ENCODE measurements at places on chromosomes 11 and 22.

DNA sequence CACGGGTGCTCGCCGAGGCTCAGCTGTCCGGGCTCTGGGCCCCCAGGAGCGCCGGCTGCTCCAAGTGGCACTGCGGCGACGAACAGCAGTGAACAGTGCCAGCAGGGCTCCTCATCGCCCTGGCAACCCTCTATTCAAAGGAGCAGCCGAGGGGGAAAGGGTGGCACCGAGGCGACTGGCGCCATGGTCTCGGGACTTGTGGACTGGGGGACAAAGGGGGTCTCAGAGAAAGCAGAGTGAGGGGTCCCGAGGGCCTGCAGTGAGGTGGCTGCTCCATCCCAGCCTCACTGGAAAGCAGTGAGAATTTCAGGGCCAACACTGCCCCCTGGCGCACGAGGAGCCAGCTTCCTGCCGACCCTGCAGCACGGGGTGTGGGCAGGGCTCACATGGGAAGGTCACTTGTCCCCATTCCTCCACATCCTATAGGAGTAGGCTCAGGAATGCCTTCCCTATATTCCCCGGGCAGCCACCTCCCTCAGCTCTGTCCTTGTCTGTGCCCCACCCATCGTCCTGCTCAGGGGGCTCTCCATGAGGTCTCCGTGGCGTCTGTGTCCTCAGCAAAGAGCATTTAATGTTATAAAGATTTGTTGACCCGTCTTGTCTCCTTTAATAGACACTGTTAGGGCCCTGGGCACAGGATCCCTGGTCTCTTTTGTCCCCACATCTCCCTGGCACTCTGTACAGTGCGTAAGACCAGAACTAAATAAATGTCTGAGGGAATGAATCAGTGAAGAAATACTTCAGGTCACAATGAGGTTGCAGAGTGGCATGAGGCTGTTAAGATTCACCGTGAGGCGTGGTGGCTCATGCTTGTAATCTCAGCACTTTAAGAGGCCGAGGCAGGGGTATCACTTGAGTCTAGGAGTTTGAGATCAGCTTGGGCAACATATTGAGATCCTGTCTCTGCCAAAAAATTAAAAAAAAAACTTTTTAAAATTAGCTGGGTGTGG, 26.4 kb downstream of the LRFN4 start:
- DNase-seq, result peak; percentile 72

DNA sequence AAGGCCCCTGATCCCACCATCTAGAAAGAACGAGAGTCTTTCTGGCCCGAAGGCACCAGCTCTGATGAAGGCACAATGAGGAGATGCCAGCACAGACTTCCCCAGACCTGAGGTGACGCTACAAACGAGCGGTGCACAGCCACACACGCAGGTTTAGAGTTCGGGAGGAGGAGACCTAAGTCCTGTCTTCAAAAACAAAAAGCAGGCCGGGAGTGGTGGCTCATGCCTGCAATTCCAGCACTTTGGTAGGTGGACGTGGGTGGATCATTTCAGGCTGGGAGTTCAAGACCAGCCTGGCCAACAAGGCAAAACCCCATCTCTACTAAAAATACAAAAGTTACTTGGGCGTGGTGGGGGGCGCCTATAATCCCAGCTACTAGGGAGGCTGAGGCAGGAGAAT, 9.5 kb downstream of the LTO1 start:
- DNase-seq, result no peak

- no peak for DNase-seq
Observed at GRCh38 chr11:68467201-68467834, 6.8 kb downstream of the PPP6R3 start.

GRCh38 chr11:78666675-78667160, 92.1 kb upstream of the NARS2 start:
- no peak for DNase-seq

DNA sequence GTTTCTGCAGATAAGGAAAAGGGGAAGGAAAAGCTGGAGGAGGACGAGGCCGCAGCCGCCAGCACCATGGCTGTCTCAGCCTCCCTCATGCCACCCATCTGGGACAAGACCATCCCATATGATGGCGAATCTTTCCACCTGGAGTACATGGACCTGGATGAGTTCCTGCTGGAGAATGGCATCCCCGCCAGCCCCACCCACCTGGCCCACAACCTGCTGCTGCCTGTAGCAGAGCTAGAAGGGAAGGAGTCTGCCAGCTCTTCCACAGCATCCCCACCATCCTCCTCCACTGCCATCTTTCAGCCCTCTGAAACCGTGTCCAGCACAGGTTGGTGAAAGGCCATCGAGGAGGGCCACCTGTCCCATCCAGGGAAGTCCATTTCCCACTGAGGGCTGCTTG, 5.6 kb downstream of the TEF start:
- DNase-seq, result no peak

- no peak for DNase-seq
Observed at GRCh38 chr11:120391854-120392253, 55.6 kb downstream of the ARHGEF12 start.

DNA sequence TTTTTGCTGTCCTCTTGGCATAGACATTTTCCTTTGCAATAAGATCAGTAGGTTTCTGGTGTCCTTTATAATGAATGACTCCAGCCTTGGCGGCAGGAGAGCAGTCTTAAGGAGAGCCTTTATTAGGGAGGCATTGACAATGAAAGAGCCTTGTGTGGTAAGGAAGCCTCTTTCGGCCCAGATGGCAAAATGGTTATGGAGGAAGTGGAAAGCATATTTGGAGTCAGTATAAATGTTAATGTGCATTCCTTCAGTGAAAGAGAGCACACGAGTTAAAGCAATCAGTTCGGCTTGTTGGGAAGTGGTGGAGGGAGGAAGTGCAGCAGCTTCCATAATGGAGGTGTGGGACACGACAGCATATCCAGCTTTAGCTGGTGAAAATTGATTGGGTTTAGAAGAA, 18.1 kb upstream of the ANO1 start:
- no peak for DNase-seq

GRCh38 chr11:78961937-78962701, 387.5 kb upstream of the NARS2 start:
- no peak for DNase-seq

GRCh38 chr11:35009191-35009943, 92.9 kb downstream of the PDHX start:
- DNase-seq, result no peak

DNA sequence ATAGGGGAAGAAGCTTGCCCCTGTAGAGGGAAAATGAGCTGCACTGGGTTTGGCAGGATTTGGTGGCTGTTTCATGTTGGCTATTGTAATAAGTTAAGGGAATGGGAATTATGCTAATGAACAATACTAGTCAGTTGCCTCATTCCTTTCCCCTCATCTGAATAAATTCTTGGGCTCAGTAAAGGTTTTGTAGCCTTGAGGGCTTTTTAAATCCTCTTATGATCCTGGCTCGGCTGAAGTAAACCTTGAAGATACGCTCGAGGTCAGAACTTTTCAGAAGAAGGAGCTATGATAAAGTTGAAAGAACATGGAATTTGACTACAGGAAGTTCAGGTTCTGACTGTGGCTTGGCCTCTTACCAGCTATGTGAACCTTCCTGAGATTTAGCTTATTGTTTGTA, 448.7 kb downstream of the RAB38 start:
- no peak for DNase-seq

DNA sequence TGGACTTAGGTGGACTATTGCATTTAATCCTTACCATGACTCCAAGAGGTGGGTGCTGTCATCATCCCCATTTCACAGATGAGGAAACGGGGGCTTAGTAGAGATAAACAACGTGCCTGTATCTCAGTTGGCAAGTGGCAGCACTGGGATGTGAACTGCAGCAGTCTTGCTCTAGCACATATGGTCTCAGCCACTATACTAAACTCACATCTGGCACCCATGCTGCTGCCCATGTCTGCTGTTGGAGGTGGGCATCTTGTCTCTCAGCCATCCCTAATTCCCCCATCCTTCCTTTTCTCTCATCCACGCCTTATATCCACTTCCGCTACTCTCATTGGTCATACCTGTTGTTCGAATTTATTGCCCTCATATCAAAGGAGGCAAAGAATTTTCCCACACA, 3.8 kb downstream of the PRG3 start:
- DNase-seq, result no peak

- no peak for DNase-seq
Observed at GRCh38 chr11:107789767-107790166, 68.8 kb downstream of the SLC35F2 start.

- DNase-seq, result no peak
Observed at GRCh38 chr11:47850337-47850736, 2.2 kb upstream of the NUP160 start.

- no peak for DNase-seq
Observed at GRCh38 chr22:20066617-20067383, 13.2 kb upstream of the DGCR8 start.

DNA sequence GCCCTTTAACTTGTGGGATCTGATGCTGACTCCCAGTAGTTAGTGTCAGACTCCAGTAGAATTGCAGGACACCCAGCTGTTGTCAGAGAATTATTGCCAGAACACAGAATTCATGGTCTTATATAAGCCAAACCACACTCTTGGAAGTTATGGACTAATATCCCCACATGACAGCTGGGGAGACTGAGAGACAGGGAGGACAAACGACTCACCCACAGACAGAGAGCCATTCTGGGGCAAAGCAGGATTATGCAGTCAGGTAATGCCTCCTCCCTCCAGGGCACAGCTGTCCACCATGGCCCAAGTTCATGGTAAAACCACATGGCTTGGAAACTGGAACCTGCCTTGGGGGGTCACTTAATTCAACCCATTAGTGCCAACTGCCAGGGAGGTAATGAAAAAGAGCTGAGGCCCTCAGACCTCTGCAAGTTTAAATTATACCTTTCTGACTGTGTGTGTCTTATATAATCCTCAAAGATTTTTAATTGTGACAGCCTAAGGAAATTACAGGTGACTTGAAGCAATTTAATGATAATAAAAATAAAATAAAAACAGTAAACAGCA, 299.5 kb downstream of the BUD13 start:
- no peak for DNase-seq

DNA sequence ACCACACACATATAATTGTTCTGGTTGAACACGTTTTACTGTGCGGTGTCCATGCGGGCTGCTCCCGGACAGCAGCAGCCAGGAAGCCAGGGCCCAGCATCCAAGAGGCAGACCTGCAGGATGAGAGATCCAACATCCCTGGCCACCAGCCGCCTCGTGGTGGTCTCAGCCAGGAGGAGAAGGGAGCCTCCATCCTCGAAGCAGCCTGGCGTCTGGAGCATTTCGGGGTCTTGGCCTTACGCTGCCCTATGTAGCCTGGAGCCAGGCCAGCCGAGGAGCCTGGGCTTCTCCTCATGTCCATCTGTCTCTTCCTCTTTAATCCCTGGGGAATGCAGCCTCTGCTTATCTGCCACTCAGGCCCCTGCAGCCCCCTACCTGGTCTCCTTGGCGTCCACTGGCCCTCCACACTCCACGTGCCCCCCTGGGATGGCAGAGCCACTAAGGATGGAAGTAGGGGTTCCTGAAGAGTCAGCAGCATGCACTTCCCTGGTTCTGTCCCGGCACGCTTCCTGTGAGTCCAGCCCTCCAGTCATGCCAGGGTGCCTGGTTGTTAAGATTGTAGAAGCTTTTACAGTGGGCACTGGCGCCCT, 253.2 kb downstream of the TBC1D22A start:
- DNase-seq, result no peak

- DNase-seq, result peak; percentile 10
Observed at GRCh38 chr11:119759324-119759723, 30.3 kb upstream of the NECTIN1 start.

GRCh38 chr11:62534779-62535545, 11.6 kb downstream of the AHNAK start:
- no peak for DNase-seq

DNA sequence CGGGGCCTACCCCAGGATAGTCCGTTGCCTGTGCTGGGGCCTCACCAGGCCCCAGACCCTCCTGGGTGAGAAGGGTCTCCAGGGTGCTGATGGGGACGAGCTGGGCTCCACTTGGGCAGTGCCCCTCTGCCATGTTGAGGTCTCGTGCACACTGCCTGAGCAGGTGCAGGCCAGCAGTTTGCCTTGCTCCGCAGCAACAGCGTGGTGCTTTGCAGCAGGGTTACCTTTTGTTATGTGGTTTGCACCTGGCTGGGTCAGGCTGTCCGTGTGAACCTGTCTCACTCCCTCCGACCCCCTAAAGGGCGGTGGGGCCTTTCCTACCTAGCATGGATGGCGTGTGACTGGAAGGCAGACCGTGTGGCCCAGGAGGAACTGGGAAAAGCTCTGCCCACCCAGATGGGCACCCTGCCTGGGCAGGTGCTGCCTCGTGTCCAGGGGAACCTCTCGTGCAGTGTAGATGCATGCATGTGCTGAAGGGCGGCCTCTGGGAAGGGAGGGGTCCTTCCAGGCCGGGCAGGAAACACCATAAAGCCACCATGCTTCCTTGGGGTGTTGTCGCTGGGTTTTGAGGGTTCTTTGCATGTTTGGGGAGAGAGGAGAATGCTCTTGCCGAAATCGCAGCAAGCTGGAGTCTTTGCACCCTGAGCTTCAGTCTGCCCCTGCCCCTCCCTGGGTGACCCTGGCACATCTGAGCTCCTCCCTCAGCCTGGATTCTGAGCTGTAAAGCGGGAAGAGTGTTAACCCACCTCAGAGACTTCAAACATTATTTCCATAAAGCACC, 75.4 kb upstream of the PPARA start:
- no peak for DNase-seq

DNA sequence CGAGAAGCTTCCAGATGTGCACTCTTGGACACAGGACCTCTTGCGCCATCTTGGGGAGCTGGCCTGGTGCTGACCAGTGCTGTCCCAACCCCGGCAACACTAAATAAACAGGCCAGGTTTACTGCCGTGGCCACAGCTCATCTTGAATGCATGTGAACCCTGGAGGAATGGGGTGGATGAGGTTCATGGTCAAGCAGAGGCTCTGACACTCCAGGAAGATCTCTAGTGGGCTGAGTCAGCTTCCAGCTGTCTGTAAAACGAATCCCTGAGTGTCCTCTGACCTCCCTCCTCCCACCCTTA, 51.8 kb downstream of the ALX4 start:
- DNase-seq, result no peak

GRCh38 chr11:8293171-8293570, 29.5 kb upstream of the LMO1 start:
- DNase-seq, result no peak

DNA sequence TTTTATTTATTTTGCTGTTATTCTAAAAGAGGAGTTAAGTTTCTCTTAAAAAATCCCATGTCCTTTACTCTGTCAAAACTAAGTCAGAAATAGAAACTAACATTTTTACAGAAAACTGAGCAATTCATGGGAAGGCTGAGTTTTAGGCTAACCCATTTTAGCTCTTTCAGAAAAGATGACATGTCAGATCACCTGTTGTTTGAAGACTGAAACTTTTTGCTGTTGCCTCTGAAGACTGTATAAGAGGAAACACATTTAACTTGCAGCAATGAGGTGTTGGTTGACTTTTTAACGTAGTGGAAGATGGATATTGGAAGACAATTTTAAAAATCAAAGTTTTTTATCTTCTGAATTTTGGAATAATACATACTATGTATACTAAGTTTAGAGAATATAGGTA, 115.4 kb downstream of the METTL15 start:
- no peak for DNase-seq

DNA sequence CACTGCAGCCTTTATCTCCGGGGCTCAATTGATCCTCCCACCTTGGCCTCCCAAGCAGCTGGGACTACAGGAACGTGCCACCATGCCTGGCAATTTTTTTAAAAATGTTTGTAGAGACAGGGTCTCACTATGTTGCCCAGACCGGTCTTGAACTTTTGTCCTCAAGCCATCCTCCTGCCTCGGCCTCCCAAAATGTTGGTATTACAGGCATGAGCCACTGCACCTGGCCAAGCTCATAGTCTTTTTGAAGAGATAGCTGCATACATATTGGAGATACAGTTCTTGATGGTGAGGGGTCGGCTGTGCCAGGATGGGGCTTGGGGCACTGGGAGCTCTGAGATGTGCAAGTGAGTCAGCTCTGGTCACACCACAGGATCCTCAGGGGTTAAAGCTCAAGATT, 53.2 kb downstream of the CHRDL2 start:
- DNase-seq, result no peak

GRCh38 chr11:2445746-2446551, 1.1 kb downstream of the KCNQ1 start:
- DNase-seq, result no peak
